ENCODE measurements at places on chromosomes 2 and 18. TPM values are rescaled to one million over a fixed set of nuclear protein-coding genes. Genes with fewer than 3 reads are reported as not detected.

The ACTG2 gene
- 0.74 TPM for total RNA-seq

GRCh38 chr2:18795906-18796305 lies 206.5 kb upstream of the NT5C1B start:
- DNase-seq = no peak

DNA sequence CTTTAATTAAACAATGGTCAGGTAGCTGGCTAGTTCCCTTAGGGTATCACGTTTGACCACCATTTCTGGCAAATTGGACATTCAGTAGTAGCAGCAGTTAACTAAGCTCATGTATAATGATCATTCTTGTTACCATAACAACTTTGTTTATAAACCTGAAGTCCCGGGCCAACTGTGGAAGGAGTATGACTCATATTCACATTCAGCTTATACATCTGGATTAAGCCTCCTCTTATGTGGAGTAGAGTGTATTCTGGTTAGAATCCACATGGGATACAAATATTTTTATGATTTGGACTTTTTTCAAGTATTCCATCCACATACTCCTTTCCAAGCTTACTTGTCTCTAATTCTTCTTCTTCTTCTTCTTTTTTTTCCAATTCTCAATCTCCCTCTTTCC lies 70.3 kb upstream of the ZSWIM2 start:
- DNase-seq = peak; percentile 36

The AQP4 gene
- total RNA-seq = 0.80 TPM

DNA sequence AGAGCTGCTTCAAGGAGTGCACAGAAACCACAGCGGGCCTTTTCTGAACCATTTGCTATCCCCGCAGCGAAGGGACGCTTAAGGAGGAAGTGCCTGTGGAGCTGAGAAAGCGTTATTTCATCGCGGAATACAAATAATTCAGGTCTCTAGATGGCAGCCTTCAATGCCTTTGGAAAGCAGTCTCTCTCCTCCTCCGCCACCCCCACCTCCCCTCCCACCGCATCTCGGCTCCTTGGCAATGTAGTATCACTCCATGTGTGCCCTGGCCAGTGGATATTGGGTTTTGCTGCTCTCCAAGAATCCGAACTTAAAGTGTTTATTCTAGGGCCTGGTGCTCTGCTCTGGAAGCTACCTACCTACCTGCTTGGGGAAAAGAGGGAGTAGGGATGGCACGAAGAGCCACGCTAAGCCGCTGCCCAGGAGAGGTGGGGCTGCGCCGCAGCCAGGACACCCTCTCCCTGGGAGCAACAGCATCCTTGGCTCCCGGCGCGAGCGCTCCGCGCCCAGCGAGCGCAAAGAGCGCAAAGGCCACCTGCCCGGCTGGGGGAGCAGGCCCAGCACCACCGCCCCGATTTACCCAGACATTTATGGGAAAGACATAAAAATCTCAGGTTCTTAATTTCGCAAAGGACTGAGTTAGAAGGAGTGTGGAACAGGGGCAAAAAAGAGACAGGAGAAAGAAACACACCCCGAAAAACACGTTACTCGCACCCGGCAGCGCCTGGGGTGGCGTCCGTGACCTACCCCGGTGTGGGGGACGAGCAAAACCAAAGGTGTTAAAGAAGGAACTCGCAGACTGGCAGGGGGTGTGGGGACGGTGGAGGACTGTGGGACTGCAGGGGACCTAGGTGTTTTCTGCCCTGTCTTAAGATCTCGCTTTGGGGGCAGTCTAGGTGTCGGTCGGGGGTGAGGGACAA lies 1.0 kb downstream of the SPHKAP start:
- DNase-seq = no peak

GRCh38 chr2:225779829-225780228 lies 380.3 kb downstream of the NYAP2 start:
- DNase-seq = no peak

The TMEFF2 gene
- total RNA-seq = 0.12 TPM

- no peak for DNase-seq
These were observed 27.0 kb upstream of the HNMT start for GRCh38 chr2:137937246-137937645.

DNA sequence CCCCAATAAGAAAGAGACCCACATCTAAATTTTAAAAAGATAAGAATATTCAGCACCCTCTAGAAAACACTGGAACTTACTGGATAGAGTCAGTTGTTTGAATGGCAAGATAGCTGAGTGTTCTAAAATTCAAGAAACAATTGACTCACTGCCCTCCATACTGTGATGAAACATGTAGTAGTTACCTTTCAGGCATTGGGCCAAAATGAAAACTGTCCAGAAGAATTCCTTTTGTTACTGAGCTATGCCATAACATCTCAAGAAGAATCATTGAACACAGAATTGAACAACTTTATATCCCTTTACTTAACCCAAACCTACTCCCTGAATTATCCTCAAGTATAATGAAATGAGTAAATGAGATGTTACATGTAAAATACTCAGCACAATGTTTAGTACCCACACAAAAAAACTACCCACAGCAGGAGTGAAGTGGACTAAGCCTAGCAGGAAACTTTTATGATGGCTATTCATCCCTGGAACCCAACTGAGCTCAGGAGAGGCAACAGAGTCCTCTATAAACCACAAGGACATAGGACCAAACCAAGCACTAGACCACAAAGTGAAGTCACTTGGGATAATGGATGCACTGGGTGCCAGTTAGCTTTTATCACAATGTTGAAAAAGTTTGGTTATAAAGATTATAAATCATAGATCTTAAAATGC lies 32.7 kb downstream of the RBM43 start:
- no peak for DNase-seq

DNA sequence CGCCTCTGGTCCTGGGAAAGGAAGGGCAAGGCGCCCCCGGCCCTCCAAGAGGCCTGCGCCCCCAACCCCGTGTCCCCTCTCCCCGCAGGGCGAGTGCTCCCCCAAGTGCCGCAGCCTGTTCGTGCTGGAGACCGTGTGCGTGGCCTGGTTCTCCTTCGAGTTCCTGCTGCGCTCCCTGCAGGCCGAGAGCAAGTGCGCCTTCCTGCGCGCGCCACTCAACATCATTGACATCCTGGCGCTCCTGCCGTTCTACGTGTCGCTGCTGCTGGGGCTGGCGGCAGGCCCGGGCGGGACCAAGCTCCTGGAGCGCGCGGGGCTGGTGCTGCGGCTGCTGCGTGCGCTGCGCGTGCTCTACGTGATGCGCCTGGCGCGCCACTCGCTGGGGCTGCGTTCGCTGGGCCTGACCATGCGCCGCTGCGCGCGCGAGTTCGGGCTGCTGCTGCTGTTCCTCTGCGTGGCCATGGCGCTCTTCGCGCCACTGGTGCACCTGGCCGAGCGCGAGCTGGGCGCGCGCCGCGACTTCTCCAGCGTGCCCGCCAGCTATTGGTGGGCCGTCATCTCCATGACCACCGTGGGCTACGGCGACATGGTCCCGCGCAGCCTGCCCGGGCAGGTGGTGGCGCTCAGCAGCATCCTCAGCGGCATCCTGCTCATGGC lies 52.4 kb downstream of the SLC66A2 start:
- no peak for DNase-seq

DNA sequence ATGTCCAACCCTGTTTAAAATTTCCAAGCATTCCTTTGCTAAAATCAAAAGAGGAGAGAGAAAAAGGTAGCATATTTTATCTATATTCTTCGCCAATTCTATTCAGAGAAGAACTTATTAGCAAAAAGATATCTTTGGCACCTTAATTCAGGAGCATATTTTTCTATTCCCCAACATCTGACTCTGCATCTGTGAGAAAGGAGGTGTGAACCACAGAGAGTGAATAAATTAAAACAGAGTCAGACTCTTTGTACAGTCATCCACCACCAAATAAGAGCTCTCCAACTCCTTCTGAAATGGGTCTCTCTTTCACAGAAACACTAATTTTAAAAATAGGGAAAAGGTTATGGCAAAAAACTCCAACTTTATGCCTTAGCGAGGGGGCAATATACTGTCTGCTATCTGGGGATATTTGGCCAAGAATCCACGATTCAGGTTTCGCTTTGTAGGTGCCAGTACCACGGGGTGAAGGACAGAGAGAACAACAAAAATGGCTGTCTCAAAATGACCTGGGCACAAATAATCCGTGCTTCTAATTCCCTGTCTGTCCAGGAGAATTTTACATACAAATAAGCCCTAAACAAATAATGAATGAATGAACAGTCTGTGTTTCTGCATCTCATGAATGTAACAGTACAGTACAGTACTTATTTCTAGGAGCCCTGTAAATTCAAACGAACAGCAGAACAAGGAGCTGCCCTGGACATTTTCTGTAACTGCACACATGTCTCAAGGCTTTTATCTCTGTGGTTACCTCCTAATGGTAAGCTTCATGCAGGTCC lies 43.4 kb downstream of the EPB41L3 start:
- no peak for DNase-seq

DNA sequence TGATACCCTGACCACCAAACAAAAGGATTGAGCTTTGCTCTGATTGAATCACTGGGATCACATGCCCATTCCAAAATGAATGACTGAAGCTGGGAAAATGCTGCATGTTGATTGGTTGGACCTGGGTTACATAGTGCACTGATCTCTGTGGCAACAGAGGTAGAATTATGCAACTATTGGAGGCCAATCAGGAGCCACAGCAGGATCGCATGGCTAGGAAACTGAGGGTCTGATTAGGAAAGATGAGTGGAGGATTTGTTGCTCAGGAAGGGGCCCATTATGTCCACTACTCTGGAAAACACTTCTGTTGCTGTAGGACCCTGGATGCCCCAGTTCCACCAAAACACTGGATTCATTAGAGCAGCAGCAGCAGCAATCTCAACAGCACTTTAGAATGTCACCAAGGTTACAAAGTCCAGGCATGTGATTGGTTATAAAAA lies 25.9 kb upstream of the SGPP2 start:
- DNase-seq = no peak

GRCh38 chr2:80026040-80026729 lies 278.4 kb downstream of the LRRTM1 start:
- DNase-seq = no peak

GRCh38 chr2:10162586-10163497 lies 40.3 kb downstream of the RRM2 start:
- no peak for DNase-seq

GRCh38 chr2:113769555-113769954 lies 13.1 kb upstream of the SLC35F5 start:
- DNase-seq = no peak

- no peak for DNase-seq
These were observed 7.3 kb upstream of the CHN1 start for GRCh38 chr2:175012516-175012915.

DNA sequence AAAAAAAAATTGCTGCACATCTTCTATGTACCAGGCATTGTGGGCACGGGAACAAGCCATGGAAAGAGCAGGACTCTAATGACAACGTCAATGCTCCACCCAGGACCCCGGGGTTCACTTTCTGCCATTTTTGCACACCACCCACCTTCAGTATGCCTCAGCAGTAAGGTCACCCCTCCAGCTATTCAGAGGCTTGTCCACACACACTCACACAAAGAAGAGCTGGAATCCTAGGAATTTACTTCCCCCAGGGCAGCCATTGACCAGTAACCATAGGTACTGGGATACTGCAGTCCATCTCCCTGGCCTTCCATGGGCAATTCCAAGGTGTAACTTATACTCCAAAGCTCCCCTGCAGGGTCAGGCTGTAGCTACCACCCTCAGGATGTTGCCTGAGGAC lies 170.8 kb downstream of the SUCLG1 start:
- DNase-seq = no peak

GRCh38 chr2:207337234-207338219 lies 171.8 kb upstream of the KLF7 start:
- peak; percentile 80 for DNase-seq

The VIT gene
- not detected for total RNA-seq

DNA sequence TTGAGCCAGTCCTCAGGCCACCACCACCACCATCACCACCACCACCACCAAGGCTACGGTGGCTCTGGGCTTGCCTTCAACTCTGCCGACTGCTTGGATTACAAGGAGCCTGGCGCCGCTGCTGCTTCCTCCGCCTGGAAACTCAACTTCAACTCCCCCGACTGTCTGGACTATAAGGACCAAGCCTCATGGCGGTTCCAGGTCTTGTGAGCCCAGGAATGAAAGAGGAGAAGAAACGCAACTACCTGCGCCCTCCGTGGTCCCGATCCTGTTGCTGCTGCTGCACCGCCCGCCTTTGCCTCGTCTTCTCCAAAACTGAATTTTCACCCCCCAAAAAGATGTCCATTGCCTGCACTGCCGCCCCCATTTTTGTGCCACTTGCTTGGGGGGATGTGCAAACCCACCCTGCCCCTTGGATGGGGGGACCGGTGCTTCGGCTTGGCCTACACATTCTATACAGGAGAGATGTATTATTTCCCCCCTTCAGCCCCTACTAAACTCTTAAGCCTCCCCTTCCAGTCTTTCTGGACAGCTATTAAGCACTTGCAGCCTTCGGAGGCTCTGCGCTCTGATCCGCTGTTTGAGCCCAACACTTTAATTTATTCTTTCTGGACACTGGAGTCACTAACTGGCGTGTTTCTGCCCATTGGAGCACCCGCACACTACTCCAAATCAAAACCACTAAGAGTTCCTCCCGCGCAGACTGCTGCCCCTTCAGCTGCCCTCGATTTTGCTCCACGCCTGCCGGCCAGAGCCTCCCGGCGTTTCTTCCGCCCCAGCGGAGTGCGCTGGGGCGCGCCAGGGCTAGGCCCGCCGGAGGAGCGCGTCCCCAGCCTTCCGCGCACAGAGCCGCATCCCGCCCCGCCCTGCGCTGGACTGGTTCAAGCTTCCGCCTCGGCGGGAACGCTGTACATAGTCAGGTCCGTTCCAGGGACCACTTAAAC lies 5.7 kb downstream of the OTX1 start:
- DNase-seq = no peak

The IL36A gene
- total RNA-seq = not detected

GRCh38 chr2:54966837-54967236 lies 83.4 kb downstream of the RTN4 start:
- DNase-seq = no peak

The CPO gene
- not detected for total RNA-seq

The STAT1 gene
- 44.7 TPM for total RNA-seq

DNA sequence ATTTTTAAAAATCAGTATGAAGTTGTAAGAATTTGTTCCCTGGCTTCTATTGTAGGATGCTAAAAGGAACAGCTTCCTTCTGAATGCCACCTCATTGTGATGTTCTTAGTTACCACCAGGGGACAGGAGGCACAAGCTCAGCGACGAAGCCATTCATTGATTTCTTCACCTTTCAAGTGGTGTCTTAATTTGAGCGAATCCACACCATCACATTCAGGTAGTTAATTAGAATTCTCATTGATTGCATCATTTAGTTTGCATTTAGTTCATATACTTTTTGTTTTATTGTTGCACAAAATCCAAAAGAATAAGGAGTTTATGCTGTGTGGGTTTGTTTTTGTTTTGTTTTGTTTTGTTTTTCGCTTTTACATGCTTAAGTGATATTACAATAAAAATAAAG lies 23.1 kb downstream of the CYP27C1 start:
- DNase-seq = no peak

GRCh38 chr2:157933160-157933920 lies 57.2 kb upstream of the ACVR1 start:
- no peak for DNase-seq

The GAL3ST2 gene
- not detected for total RNA-seq

The ITSN2 gene
- total RNA-seq = 22.6 TPM

The PIEZO2 gene
- total RNA-seq = 2.1 TPM

- DNase-seq = peak; percentile 73
These were observed 13.0 kb upstream of the FAHD2A start for GRCh38 chr2:95389245-95390119.

GRCh38 chr2:109162999-109163398 lies 34.0 kb downstream of the SH3RF3 start:
- peak; percentile 86 for DNase-seq

- no peak for DNase-seq
These were observed 250.2 kb downstream of the ALPK2 start for GRCh38 chr18:58378411-58379379.

The NEMP2 gene
- total RNA-seq = 6.7 TPM

All from Daoy (cell line).